ENCODE measurements at places on chromosomes 3 and 15. TPM values are rescaled to one million over a fixed set of nuclear protein-coding genes. Genes with fewer than 3 reads are reported as not detected.
A peak's percentile ranks its signal among the peaks of the same experiment; 100 is the strongest.

DNA sequence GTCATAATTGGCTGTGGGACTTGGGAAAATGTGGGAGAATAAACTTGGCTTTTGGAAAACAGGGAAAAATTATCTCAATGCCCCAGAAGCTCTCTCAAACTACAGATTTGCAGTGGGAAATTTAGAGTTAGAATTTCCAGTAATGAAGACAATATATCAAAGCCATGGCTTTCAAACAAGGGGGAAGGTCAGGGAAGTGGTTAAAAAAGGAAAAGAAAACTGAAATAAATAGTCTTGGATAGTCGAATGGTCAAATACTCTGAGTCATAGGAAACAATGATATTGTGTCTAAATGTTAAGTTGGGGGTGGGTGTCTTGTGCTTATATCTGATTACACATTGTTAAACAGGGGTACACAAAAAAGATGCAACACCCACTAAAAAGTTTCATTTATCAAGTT is 272.4 kb upstream of the COL8A1 start:
- DNase-seq: no peak

DNA sequence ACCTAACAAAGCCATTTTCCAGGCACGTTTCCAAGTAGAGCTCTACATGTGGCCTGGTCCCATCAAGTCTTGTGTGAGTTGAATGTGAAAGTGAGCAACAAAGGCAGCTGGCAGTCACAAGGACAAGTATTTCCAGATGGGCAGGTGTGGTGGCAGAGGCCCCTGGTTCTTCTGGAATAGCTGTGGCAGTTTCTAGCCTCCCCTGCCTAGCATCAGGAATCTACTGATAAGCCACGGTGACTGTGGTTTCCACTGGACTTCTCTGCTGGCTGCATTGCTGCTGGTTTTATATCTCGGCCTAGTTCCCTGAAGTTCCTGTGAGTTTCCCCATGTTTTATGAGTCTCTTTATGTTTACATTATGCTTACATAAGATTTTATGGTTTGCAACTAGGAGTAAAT is 117.7 kb downstream of the GOLIM4 start:
- no peak for DNase-seq

DNA sequence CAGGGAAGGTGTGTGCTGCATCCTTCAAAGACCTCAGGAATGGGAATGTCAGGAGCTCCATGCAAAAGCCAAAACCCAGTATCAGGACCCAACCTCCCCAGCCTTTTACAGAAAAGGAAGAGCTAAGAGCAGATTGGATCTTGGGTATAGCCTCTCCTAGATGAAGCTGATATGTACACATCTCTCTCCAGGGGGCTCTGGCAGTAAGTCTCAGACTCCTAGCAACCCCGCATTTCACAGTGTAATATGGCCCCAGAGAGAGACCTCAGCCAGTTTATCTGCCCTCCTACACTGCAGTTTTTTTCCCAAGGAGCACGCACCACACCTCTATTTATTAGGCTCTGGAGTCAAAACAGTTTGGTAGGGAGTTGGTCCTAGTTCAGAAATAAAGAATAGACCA is 88.2 kb downstream of the RBPMS2 start:
- DNase-seq: no peak

The COL7A1 gene
- total RNA-seq: 24.5 TPM

DNA sequence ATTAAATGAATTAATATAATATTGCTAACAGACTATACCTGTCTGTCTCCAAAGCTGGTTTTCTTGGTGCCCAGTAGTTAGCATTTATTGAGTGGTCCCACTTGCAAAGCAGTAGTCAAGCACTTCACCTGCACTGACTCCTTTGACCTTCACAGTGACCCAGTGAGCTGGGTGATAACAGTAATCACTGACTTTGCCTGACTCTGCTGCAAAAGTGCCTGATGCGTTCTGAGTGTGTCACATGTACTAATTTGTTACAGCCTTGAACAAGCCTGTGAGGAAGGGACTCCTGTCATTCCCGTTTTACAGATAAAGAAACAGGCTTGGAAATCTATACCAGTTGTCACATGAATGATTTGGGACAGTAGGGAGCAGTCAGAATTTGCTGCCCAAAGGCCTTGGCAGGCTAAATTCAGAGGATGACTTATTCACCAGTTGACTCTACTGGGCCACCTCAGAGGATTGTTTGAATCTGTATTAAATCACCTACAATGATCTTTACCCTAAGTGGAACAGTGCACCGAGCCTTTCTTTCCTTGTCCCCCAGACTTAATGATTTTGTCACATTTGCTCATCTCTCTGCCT is 116.6 kb upstream of the PLXNA1 start:
- DNase-seq: no peak

GRCh38 chr15:69403594-69403993 is 10.6 kb upstream of the KIF23 start:
- DNase-seq: no peak

DNA sequence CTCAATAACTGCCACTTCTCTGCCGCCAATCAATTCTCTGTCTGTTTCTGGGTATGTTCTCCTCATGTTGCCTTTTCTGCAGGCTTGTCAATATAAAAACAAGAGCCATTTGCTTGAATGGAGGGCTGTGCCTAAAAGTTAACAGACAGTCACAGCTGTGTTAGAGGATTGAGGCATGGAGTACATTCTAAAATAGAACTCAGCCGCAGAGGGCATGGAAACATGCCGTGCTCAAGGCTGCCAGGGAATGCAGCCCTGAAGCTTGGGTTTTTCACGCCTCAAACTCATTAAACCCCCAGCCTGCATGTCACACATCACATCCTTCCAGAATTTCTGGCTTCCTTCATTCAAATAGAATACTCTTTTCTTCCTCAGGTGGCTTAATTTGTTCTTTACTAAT is 166.6 kb downstream of the TPRG1 start:
- DNase-seq: no peak

DNA sequence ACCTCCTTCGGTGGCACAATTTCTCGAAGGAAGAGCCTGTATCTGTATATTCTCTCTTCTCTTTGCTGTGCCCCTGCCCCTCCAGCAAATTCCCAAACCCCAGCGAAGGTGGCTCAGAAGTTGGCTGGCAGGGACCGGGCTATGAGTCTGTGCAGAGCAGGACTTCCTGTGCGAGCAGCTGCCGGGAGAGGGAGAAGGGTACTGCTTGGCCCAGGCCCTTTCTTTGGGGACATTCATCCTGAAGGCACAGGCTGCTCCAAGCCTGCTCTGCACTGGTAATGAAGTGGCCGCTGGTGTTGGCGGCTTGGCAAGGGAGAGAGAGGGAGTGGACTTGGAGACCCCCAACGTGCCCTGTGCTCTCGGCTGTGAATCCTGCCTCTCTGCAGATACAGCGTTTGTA is 1.5 kb downstream of the SLC6A11 start:
- no peak for DNase-seq

DNA sequence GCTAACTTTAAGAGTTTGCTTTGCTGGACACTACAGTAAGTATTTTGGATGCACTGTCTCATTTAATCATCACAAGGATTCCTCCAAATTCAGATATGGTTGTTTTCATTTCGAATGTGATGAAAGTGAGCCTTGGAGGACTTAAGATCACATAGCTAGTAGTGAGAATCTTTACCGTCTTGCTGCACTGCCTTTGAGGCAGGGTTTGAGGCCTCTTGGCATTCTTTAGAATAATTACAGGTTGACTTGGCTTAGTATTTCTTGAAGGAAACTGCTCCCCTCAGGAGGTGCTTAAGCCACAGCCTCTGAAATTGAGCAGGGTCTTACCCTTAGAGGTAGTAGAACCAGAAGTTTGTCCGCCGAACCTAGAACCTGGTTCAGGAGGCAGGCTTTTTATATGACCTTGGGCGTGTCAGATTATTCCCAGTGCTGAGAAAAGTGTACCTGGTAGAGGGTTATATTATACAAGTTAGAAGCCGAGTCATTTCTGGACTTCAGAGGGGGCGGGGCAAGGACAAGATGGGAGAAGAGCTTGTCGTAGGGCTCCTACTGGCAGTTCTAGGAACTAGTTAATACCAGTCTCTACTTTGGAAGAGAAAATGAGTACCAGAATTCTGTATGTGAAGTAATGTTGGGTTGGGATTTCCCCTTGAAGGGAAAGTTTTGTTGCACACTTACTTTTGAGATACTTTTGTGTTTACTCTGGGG is 1.1 kb downstream of the TFG start:
- no peak for DNase-seq

DNA sequence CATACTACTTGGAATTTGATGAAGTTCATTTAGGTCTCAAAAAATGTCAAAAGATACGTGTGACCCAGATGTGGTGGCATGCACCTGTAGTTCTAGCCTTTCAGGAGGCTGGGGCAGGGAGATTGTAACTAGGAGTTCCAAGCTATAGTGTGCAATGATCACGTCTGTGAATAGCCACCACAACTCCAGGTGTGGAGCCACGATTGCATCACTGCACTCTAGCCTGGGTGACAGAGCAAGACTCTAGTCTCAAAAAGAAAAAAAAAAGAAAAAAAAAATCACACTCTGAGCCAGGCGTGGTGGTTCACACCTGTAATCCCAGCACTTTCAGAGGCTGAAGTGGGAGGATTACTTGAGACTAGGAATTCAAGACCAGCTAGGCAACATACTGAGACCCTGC is 14.2 kb downstream of the MAP4 start:
- DNase-seq: no peak

DNA sequence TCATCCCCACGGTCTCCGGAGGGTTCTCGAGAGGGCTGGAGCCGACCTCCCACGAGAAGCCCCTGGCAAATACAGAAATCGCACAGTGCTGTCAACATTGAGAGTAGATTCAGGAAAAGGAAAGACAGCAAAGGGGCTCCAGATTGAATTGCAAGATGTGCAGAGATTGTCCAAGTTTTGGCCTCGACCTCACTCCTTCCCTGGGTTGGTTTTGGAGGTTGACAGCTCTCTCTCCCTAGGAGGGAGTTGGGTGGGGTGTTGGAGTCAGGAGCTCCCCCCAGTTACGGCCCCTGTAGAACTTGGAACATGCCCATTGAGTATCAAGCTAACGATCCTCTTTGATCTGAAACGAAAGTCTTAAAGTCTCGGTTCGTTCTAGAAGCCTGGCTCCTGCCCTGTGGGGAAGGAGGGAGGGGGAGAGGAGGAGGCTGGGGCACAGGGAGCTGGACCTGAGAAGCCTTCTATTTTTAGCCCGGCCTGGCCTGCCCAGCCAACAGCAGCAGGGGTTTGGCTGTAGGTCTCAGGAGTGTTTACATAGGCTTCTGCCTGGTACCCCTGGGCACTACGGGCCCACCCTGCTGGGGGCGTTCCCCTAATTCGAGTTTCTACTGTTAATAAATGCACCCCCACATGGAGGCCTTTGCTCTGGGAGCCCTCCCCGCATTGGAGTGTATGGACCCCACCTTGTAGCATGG is 672 bp upstream of the KY start:
- DNase-seq: peak; percentile 76

DNA sequence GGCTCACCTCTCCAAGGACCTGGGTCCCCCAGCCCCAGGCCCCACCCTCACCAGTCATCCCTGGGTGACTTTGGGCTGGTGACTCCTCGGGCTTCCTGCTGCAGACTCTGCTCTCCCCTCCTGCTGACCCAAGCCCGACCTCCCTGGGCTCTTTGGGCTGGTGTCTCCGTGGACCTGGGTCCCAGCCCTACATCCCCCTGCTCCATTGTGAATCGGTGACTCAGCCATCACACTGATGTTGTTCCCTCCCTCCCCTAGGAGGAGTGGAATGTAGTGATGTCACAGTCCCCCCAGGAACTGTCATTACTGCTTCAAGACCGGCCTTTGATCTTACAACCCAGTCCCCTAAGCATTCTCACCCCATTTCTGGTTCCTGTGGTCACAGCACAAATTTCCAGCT is 83.7 kb downstream of the ADAMTS7 start:
- no peak for DNase-seq

DNA sequence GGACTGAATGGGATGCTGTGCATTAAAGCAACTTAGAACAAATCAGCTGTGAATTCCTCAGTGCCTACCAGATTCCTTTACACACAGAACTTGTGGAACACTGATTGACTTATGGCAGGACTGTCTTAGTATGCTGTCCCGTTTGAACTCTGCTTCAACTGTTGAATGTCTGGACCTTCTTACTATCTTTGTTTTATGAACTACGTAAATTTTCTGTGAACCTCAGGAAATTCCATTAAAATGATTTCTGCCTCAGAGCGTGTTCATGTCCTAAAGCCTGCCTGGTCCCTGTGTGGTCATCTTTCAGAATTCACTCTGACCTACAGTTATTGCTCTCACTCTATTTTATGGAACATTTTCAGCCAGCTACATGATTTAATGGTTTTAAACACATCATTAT is 29.4 kb upstream of the FBN1 start:
- no peak for DNase-seq

- DNase-seq: peak; percentile 32
Measured at GRCh38 chr3:152471814-152472671, 203.3 kb downstream of the MBNL1 start.

The RUVBL1 gene
- total RNA-seq: 22.6 TPM

The SLC9C1 gene
- 2.3 TPM for total RNA-seq

GRCh38 chr3:23490459-23490858 is 287.3 kb downstream of the UBE2E2 start:
- DNase-seq: no peak

- no peak for DNase-seq
Measured at GRCh38 chr15:100224206-100225185, 117.3 kb downstream of the ADAMTS17 start.

DNA sequence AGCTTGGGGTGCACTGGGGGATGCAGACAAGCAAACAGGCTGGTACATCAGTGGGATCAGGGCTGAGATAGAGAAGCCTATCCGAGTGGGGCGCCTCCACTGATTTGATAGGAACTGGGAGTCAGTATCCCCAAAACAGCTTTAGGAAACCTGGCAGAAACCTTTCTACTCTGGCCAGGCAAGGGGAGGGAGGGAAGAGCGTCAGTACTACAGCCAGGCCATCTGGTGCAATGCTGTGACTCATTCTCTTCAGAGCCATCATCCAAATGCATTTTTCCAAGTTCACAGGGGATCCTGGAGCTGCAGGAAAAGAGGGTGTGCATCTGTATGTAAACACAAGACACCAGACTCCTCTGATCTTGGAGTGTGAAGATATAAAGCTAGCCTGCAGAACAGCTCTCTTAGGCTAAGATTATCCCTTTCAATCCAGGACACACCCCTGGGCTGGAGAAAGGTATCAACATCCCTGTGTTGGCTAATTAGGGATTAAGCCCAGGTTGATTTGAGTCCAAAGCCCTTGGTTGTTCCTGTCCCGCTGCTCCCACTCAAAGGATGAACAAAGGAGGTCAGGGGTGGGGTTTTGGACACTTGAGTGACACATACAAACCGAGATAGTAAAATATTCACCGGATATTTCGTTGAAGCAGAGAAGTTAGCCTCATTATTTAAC is 9.3 kb downstream of the GALNT15 start:
- DNase-seq: no peak

GRCh38 chr3:189908646-189909045 is 212.1 kb downstream of the P3H2 start:
- no peak for DNase-seq

DNA sequence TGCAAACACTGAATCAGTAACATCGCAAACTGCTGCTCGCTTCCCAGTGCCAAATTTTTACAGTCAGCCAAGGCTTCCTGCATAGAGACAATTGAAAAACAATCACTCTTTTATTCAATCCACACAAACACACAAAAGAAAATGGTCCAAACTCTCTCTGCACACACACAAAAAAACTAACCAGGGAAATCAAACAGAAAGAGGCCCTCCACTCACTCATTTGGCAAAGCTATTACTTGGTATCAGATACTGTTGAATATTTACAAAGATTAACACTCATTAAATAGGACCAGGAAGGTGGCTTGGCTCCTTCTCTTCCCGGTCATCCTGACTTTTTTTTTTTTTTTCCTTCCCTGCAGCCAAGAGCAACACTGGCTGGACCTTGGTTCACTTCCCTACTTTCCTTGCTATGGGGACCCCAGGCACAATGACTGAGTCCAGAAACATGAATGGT is 62.4 kb upstream of the SPATA12 start:
- no peak for DNase-seq

The H1-8 gene
- not detected for total RNA-seq

The EPHB3 gene
- 1.6 TPM for total RNA-seq

The IL12A gene
- 0.32 TPM for total RNA-seq

The TRNT1 gene
- total RNA-seq: 12.6 TPM
